Stimulated activated naive B cell treated with anti-CD40 and anti-IgM and Interleukin-4, amounts not matched to agents 10 μg/mL and 1 μg/mL and 100 μg/mL, for 72 hours (primary cell): ENCODE measurements at places on chromosomes 5 and 9.

- H3K4me3 ChIP-seq: no peak overlapping the region
- H3K36me3 ChIP-seq: peaks cover 11% of the 10 kb centered on the region
- H3K27ac ChIP-seq: no peak overlapping the region
- DNase-seq: no peak
- no peaks in the 10 kb centered on the region for H3K4me1 ChIP-seq
These were observed 383.5 kb downstream of the TLE4 start for GRCh38 chr9:79955300-79955699.

GRCh38 chr5:128649192-128649591 lies 111.1 kb upstream of the FBN2 start:
- no peaks in the 10 kb centered on the region for H3K36me3 ChIP-seq
- no peaks in the 10 kb centered on the region for H3K27me3 ChIP-seq

GRCh38 chr9:99445371-99445891 lies 223.3 kb downstream of the SEC61B start:
- H3K27ac ChIP-seq: peak overlapping the region; percentile 84
- H3K4me3 ChIP-seq: no peak overlapping the region
- no peak for DNase-seq
- peaks cover 5% of the 10 kb centered on the region for H3K27me3 ChIP-seq

GRCh38 chr5:39475159-39475571 lies 50.4 kb upstream of the DAB2 start:
- no peak for DNase-seq
- H3K36me3 ChIP-seq: no peaks in the 10 kb centered on the region
- H3K27ac ChIP-seq: no peak overlapping the region
- no peaks in the 10 kb centered on the region for H3K4me1 ChIP-seq
- H3K27me3 ChIP-seq: no peaks in the 10 kb centered on the region

GRCh38 chr9:76027416-76027815 lies 136.9 kb downstream of the PCSK5 start:
- H3K27me3 ChIP-seq: no peaks in the 10 kb centered on the region
- H3K4me3 ChIP-seq: no peak overlapping the region
- H3K27ac ChIP-seq: no peak overlapping the region

- H3K27me3 ChIP-seq: no peaks in the 10 kb centered on the region
- no peak overlapping the region for H3K27ac ChIP-seq
- H3K36me3 ChIP-seq: peaks cover 36% of the 10 kb centered on the region
- H3K4me3 ChIP-seq: no peak overlapping the region
- no peaks in the 10 kb centered on the region for H3K4me1 ChIP-seq
- no peak for DNase-seq
These were observed 41.2 kb downstream of the GSN start for GRCh38 chr9:121309171-121309570.

- H3K4me1 ChIP-seq: peaks cover 6% of the 10 kb centered on the region
- H3K4me3 ChIP-seq: no peak overlapping the region
- H3K36me3 ChIP-seq: no peaks in the 10 kb centered on the region
- peak; percentile 14 for DNase-seq
- H3K27me3 ChIP-seq: peaks cover 30% of the 10 kb centered on the region
These were observed 17.8 kb downstream of the DMRT1 start for GRCh38 chr9:859251-859650.

DNA sequence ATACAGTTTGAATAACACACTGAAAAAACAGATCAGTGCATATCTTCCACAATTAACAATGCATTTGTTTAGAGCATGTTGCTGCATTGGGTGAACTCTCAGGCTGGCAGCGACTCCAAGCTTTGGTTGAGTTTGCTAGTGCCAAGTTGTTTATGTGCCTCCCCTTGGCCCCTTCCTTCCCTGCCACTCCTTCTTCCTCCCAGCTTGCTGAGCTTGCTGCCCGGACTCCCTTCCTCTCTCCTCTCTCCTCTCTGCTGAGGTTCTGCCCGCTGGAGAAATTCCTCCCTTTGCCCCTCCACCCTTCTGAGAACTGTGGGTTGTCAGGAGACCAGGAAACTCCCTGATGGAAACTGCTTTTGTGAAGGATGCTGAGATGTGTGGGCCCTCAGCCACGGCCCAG lies 247.3 kb downstream of the PDZD2 start:
- H3K4me3 ChIP-seq: no peak overlapping the region
- no peaks in the 10 kb centered on the region for H3K36me3 ChIP-seq
- H3K4me1 ChIP-seq: no peaks in the 10 kb centered on the region
- no peaks in the 10 kb centered on the region for H3K27me3 ChIP-seq
- no peak for DNase-seq

DNA sequence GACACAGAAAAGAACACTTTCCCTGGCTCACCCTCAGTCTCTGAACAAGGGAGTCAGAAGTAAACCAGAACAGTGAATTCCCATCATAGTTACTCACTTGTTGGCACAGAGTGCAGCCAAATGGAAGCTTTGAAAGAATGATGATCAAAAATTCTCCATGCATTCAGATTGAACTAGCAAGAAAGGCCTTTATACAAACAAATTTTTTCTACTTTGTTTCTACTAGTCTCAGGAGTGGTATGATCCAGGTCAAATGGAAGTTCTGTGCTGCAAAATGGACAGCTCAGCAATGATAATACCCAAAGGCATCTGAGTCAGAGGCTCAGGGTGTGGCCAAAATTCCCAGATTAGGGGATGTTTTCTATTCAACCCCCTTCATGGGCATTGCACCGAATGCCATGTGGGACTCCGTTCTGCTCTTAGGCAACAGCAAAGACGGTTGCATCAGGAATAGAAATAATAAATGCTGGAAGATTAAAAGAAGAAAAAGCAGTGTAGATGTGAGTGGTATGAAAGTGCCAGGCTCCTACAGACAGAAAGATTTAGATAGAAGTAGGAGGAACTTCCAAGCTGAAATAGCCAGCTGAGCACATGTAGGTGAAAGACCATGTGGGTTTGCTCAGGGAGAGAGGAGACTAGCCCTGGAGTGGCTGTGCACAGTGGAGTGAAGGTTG lies 24.0 kb upstream of the ASPN start:
- H3K27ac ChIP-seq: no peak overlapping the region
- H3K4me3 ChIP-seq: no peak overlapping the region
- H3K4me1 ChIP-seq: peaks cover 17% of the 10 kb centered on the region

GRCh38 chr5:9596824-9597223 lies 33.3 kb downstream of the TAS2R1 start:
- DNase-seq: no peak
- no peak overlapping the region for H3K4me3 ChIP-seq
- no peaks in the 10 kb centered on the region for H3K4me1 ChIP-seq
- no peaks in the 10 kb centered on the region for H3K27me3 ChIP-seq

DNA sequence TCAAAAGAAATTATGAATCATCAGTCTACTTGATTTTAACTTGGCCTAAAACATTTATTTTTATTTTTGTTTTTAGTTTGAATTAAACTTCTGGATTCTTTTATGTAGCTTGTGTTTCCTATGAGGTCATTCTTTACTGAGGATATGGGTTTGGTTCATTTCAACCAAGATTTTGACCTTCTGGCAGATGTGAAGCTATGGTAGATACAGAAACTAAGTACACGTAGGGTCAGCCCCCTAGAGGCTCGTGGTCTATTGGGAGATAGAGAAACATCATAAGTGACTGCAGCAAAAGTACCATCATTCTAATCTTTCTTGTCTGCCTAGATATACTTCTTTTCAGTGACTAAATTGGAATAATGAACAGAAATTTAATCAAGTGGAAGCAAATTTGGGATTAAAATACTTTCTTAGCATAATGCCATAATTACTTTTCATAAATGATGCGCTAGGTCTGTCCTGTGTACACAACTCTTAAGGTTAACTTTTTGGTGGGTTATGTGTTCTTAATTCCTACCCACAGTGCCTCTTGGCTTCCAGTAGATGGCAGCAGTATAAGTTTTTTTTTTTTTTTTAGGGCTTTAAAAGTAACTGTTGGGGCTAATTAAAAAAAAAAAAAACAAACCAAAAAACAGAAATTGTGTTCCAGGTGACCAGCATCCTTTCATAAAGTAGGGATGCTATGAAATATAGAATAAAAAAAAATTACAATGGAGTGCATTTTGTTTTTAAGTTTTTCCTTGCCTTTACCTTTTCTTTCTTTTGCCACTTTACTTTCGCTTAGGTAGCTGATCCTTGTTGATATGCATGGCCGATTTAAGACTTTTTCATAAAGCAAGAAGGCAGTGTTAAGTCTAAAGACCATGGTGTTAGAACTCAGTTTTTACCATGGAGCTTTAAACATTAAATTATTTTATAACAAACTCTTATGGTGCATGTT lies 49.9 kb downstream of the LRRTM2 start:
- peaks cover 7% of the 10 kb centered on the region for H3K4me1 ChIP-seq
- DNase-seq: no peak
- H3K27me3 ChIP-seq: no peaks in the 10 kb centered on the region

GRCh38 chr5:53350368-53350767 lies 130.1 kb upstream of the FST start:
- no peak overlapping the region for H3K27ac ChIP-seq
- no peaks in the 10 kb centered on the region for H3K27me3 ChIP-seq
- H3K4me1 ChIP-seq: no peaks in the 10 kb centered on the region
- DNase-seq: no peak
- H3K36me3 ChIP-seq: no peaks in the 10 kb centered on the region

DNA sequence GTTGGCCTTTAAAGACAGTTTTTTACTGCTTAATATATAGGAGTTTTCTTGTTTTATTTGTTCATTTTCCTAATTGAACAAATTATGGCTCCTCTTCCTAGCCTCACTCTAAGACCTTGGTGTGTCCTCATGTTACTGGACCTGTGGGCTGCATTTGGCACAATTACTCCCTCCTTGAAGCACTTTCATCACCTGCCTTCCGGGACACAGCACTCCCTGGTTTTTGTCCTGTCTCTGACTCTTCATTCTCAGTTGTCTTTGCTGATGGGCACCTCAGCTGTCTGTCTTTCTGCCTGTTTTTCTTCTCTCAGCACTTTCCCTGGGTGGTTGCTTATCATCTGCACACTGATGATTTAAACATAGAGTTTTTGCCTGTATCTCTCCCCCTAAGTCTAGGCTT lies 13.6 kb downstream of the GTF3C4 start:
- DNase-seq: no peak
- peaks cover 47% of the 10 kb centered on the region for H3K36me3 ChIP-seq
- no peak overlapping the region for H3K27ac ChIP-seq
- no peaks in the 10 kb centered on the region for H3K27me3 ChIP-seq
- H3K4me1 ChIP-seq: peaks cover 11% of the 10 kb centered on the region

- H3K4me3 ChIP-seq: no peak overlapping the region
- DNase-seq: no peak
- H3K36me3 ChIP-seq: no peaks in the 10 kb centered on the region
- H3K4me1 ChIP-seq: peaks cover 26% of the 10 kb centered on the region
These were observed 605.0 kb upstream of the CLINT1 start for GRCh38 chr5:158463938-158464337.

- H3K4me3 ChIP-seq: no peak overlapping the region
- DNase-seq: no peak
- no peak overlapping the region for H3K27ac ChIP-seq
- no peaks in the 10 kb centered on the region for H3K36me3 ChIP-seq
- H3K4me1 ChIP-seq: peaks cover 4% of the 10 kb centered on the region
These were observed 18.1 kb upstream of the CLK4 start for GRCh38 chr5:178644826-178645545.

GRCh38 chr5:170628028-170628427 lies 124.2 kb downstream of the KCNIP1 start:
- H3K36me3 ChIP-seq: no peaks in the 10 kb centered on the region
- peaks cover 17% of the 10 kb centered on the region for H3K27me3 ChIP-seq
- no peak overlapping the region for H3K27ac ChIP-seq
- no peak overlapping the region for H3K4me3 ChIP-seq
- DNase-seq: no peak

- no peak overlapping the region for H3K4me3 ChIP-seq
- DNase-seq: no peak
- H3K27me3 ChIP-seq: peaks cover 16% of the 10 kb centered on the region
- peaks cover 8% of the 10 kb centered on the region for H3K4me1 ChIP-seq
- no peaks in the 10 kb centered on the region for H3K36me3 ChIP-seq
These were observed 4.9 kb downstream of the AK1 start for GRCh38 chr9:127872369-127873222.

DNA sequence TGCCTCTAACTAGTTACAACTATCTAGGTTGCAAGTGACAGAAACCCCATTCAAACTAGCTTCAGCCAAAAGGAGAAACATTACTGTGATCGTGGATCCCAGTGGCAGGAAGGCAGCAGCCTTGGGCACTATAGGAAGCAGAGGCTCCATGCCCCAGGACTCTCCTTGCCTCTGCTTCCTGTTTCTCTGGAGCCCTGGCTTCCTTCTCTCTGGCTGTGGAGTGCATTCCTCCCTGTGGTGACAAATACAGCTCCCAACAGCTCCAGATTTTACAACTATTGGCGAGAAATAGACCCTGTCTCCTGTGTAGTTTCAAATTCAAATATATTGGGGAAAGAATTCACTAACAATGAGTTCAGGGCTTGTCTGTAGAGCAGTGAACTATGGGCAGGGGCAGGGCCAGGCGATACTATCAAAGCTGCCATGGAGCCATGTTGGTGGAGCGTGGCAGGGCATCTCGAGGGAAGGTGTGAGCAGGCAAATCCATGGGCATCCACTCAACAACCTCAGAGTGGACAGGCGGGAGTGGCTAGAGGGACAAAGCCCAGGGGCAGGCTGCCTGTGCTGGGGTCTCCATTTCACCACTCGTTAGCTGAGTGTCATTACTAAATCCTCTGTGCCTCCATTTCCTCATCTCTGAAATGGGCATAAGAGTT lies 189.5 kb downstream of the ERCC6L2 start:
- DNase-seq: no peak
- H3K27me3 ChIP-seq: peaks cover 26% of the 10 kb centered on the region
- no peak overlapping the region for H3K4me3 ChIP-seq
- H3K27ac ChIP-seq: no peak overlapping the region
- H3K4me1 ChIP-seq: no peaks in the 10 kb centered on the region
- no peaks in the 10 kb centered on the region for H3K36me3 ChIP-seq

- no peak overlapping the region for H3K27ac ChIP-seq
- H3K4me3 ChIP-seq: no peak overlapping the region
- no peak for DNase-seq
- H3K4me1 ChIP-seq: peaks cover 13% of the 10 kb centered on the region
- peaks cover 4% of the 10 kb centered on the region for H3K36me3 ChIP-seq
- peaks cover 41% of the 10 kb centered on the region for H3K27me3 ChIP-seq
These were observed 48.2 kb downstream of the TGFBI start for GRCh38 chr5:136076881-136077445.

DNA sequence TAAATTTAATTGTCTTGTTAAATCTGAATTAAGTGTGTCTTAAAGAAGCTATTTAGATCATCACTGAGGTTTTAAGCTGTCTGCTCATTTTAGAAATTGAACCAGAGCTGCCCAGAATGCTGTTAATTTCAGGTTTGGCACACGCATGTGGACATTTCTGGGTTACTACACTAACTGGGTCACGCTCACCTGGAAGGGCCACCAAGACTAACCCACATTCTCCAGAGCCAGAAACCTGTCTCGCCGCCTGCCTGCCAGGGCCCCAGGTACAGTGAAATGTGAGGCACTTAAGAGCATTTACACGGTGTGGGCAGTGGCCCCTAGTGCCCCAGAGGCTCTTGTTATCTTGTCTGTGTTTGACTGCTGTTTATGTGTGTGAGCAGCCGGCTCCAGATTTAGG lies 46.6 kb downstream of the ATP10B start:
- H3K4me1 ChIP-seq: peaks cover 6% of the 10 kb centered on the region
- DNase-seq: no peak
- H3K4me3 ChIP-seq: no peak overlapping the region
- no peak overlapping the region for H3K27ac ChIP-seq
- no peaks in the 10 kb centered on the region for H3K27me3 ChIP-seq

- DNase-seq: no peak
- no peak overlapping the region for H3K27ac ChIP-seq
- peaks cover 7% of the 10 kb centered on the region for H3K27me3 ChIP-seq
- H3K4me3 ChIP-seq: no peak overlapping the region
These were observed 37.5 kb upstream of the NUDT12 start for GRCh38 chr5:103600086-103600485.

- H3K36me3 ChIP-seq: no peaks in the 10 kb centered on the region
- no peak for DNase-seq
- H3K4me1 ChIP-seq: peaks cover 49% of the 10 kb centered on the region
These were observed 154.3 kb downstream of the PALM2AKAP2 start for GRCh38 chr9:109934136-109934856.

GRCh38 chr9:112712678-112713077 lies 5.2 kb downstream of the INIP start:
- peaks cover 34% of the 10 kb centered on the region for H3K4me1 ChIP-seq
- H3K36me3 ChIP-seq: peaks cover 35% of the 10 kb centered on the region
- no peak overlapping the region for H3K27ac ChIP-seq
- H3K27me3 ChIP-seq: no peaks in the 10 kb centered on the region
